Nephron progenitor cell (in vitro differentiated cells): ENCODE measurements at places on chromosomes 7 and 10.

- no peak for DNase-seq
Measured at GRCh38 chr10:76301211-76301610, 869.8 kb downstream of the LRMDA start.

DNA sequence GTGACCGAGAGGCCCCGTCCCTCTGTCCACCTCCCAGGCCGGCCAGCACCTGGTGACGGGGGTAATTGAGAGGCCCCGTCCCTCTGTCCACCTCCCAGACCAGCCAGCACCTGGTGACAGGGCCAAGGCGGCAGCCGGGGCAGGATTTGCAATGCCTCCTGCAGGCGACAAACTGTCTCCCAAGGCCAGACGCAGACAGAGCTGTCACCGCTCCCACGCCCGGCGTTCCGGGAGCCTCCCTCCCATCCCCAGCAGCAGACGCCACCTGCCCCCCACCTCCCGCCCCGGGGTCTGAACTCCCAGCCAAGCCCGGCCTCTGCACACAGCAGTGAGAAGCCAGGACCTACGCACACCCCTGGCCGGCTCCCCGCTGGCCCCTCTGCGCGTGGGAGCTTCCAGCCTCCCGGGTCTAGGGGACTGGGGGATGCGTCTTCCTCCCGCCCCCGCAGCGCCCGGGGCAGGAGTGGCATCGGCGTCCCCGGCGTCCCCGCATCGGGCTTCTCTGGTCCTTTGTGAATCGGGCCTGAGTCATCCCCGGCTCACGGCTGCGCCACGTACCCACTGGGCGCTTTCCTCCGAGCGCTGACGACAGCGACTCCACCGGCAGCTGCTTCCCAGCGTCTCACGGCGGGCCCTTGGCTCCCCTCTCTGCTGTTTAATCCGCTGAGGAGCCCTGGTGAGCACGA lies 95.1 kb upstream of the DIP2C start:
- DNase-seq: peak; percentile 68

DNA sequence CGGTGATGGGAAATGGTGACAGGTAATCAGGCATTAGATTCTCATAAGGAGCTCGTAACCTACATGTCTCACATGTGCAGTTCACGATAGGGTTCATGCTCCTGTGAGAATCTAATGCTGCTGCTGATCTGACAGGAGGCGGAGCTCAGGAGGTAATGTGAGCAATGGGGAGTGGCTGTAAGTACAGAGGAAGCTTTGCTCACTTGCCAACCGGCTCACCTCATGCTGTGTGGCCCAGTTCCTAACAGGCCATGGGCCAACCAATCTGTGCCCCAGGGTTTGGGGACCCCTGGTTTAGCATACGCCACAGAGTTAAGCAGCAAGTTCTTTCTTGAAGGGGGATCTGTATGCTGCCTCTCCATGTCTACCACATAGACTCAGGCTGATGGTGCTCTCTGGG lies 133.1 kb downstream of the IQUB start:
- no peak for DNase-seq

- DNase-seq: no peak
Measured at GRCh38 chr10:96413151-96413787, 54.5 kb upstream of the OPALIN start.

- DNase-seq: no peak
Measured at GRCh38 chr10:36256166-36256565, 614.1 kb upstream of the FZD8 start.

DNA sequence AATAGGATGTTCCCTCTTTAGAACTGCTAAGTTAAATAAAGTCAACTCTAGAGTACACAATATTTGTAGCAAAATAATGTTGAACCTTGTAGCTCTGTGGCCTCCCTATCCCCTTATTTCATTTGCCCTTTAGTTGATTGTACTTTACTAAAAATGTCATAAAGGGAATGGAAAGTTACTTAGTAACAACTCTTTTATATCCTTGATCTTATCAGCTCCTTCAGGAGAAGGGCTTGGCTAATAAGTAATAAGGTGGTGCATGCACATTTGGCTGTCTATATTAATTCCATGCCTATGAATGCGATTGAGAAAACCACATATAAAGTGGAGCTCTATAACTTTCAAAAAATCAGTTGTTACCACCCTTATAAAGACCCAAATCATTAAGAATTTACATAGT lies 41.5 kb upstream of the GATA3 start:
- DNase-seq: no peak

DNA sequence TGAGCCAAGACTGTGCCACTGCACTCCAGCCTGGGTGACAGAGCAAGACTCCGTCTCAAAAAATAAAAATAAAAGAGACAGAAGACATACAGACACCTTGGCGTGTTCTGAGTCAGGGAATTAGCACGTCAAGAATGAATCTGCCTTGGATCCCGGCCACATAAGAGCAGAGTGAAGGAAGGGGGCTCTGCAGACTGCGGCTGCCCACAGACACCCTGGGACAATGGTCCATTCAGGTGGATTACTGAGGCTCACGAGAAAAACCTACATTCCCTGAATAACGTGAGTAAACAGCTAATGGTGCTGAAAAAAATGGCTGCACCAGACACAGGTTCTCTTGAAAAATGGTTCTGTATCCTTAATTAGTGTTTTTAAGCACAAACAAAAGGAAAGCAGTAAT lies 100.1 kb upstream of the FGFR2 start:
- no peak for DNase-seq

- DNase-seq: no peak
Measured at GRCh38 chr10:77533146-77533886, 104.3 kb downstream of the KCNMA1 start.

- no peak for DNase-seq
Measured at GRCh38 chr7:116593359-116594075, 68.7 kb downstream of the CAV1 start.

GRCh38 chr7:27462575-27463270 lies 200.0 kb downstream of the HIBADH start:
- no peak for DNase-seq

DNA sequence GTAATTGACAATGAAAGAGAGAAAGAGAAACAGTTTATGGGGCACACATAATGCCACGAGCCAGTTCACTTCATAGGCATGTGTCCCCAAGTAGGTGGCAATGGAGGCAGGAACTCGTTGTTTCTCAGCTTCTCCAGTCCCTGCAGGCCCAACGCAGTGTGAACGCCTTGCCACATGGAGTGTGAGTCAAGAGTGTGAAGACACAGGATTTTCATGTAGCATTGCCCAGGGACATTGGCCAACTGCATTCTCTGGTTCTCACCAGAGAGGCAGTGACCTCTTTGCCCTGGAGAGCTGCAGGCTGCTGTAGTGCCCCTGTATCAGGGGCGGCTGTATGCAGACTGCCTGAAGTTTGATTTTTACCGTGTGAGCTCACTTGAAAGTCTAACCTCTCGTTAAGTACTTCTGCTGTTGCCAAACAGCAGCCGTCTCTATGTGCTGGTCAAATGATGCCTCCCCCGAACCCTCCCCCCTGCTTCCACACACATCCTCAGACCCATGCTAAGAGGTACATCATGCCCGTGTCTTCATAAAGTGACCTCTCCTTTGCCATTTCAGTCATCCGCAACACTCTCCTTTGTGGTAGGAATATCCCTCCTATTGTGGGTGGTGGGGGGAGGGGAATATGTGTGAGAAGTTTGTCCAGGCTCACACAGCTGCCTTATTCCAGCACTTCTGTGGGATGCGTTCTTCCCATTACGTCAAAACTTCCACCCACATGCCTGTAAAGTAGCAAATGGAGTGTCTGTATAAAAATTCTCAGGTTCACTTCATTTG lies 12.7 kb downstream of the LRRC18 start:
- DNase-seq: no peak

GRCh38 chr7:130141884-130142653 lies 63.1 kb downstream of the TMEM209 start:
- peak; percentile 45 for DNase-seq

DNA sequence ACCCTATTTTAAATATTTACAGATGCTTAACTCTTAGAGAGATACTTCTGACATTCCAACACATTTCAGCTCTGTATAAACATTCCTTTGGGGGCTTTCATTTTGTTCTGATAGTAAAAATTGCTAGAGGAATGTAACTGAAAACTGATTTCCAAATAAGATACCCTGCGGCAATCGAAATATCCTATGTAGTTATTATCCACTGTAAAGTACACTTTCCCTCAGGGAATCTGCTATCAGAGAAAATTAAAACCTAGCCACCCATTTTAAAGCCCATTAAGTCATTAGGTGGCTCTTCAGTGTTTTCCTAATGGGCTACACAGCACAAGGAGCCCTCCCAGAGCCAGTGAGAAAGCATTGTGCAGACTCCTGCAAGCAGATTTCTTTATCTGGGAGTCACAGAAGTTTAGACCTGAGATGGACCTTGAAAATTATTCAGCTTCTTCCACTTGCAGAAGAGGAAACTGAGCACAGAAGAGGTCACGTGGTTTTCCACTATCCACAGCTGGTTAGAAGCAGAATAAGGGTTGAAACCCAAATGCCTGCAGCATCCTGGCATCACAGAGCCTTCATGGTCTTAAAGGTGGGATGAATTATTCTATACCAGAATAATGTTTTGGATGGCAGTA lies 12.6 kb upstream of the CPVL start:
- no peak for DNase-seq

DNA sequence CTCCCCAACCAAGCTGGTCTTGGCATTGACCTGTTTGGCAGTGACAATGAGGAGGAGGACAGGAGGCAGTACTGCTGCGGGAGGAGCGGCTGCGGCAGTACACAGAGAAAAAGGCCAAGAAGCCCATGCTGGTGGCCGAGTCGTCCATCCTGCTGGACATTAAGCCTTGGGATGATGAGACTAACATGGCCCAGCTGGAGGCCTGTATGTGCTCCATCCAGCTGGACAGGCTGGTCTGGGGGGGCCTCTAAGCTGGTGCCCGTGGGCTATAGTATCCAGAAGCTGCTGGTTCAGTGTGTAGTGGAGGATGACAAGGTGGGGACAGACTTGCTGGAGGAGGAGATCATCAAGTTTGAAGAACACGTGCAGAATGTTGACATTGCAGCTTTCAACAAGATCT lies 39.1 kb upstream of the ZNF273 start:
- DNase-seq: no peak

- DNase-seq: no peak
Measured at GRCh38 chr7:29285444-29285793, 90.8 kb downstream of the CHN2 start.

- DNase-seq: no peak
Measured at GRCh38 chr10:20427821-20428220, 469.3 kb downstream of the NEBL start.

- no peak for DNase-seq
Measured at GRCh38 chr10:96283351-96283750, 12.0 kb upstream of the BLNK start.

DNA sequence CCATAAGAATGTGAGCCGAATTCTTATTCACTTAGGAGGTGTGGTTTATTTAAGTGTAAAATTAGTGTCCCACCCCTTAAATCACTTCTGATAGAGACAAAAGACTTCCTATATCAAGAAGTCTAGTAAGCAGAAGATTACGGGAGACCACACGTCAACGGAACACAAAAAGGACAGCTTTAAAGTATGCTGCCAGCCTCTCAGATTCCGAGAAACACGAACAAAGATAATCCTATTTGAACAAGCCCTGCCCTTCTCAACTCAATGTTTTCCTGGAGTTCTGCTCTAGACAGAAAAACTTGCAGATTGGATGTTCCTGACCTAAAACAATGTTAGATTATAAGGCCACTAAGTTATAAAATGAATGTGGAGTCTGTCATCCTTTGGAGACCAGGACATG lies 4.9 kb upstream of the MCU start:
- no peak for DNase-seq

GRCh38 chr10:31401287-31401686 lies 82.3 kb downstream of the ZEB1 start:
- no peak for DNase-seq

DNA sequence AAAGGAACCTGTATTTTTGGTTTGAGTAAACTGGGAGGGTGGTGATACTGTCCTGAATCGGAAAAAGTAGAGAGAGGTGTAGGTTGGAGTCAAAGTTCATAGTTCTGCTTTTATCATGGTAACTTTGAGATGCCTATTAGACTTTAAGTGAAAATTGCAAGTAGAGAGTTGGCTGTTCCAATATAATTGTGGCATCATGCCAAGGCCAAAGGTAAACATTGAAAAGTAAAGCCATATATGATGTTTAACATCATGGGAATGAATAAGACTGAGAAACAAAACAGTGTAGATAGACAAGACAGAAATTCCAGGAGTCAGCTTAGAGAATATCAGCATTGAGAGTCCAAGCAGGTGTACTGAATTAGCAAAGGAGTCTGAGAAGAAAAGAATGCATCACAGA lies 570.9 kb downstream of the HTR7 start:
- no peak for DNase-seq

GRCh38 chr7:28041508-28042314 lies 138.9 kb downstream of the JAZF1 start:
- no peak for DNase-seq

- DNase-seq: no peak
Measured at GRCh38 chr7:141872931-141873330, 31.6 kb upstream of the PRSS37 start.

GRCh38 chr10:113854761-113855588 lies 514 bp downstream of the NHLRC2 start:
- peak; percentile 66 for DNase-seq

DNA sequence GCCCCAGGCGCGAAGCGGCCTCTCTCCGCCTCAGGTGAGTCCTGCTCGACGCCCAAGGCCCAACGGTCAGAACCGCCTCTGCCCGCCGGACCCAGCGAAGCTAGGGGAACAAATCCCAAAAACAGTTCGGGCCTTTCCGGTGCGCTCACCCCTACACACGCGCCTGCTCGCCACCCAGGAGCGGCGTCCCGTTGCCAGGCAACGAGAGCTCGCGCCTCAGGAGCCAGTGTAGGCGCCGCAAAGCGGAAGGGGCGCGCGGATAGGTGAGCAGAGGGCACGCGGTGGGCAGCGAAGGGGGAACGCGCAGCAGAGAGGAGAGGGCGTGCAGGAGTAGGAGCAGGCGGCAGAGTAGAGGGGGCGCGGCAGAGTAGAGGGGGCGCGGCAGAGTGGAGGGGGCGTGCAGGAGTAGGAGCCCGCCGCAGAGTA lies at the start of the genes DYDC1 and DYDC2:
TSS of gene DYDC1 (minus strand) at position 193 of the 426 bp plus-strand sequence. CDS start 4,154 bp downstream, outside the sequence.
TSS of gene DYDC2 (plus strand) at position 219 of the 426 bp plus-strand sequence. CDS start 5,663 bp downstream, outside the sequence.
- peak; percentile 84 for DNase-seq

- no peak for DNase-seq
Measured at GRCh38 chr7:12727455-12728191, 40.2 kb downstream of the ARL4A start.

- no peak for DNase-seq
Measured at GRCh38 chr7:6015917-6016652, 7.0 kb downstream of the AIMP2 start.

GRCh38 chr10:121724282-121724681 lies 126.0 kb upstream of the FGFR2 start:
- no peak for DNase-seq

GRCh38 chr10:58508316-58508715 lies 4.4 kb upstream of the BICC1 start:
- DNase-seq: no peak
